ENCODE measurements at places on chromosomes 16 and 17.
A peak's percentile ranks its signal among the peaks of the same experiment; 100 is the strongest.

DNA sequence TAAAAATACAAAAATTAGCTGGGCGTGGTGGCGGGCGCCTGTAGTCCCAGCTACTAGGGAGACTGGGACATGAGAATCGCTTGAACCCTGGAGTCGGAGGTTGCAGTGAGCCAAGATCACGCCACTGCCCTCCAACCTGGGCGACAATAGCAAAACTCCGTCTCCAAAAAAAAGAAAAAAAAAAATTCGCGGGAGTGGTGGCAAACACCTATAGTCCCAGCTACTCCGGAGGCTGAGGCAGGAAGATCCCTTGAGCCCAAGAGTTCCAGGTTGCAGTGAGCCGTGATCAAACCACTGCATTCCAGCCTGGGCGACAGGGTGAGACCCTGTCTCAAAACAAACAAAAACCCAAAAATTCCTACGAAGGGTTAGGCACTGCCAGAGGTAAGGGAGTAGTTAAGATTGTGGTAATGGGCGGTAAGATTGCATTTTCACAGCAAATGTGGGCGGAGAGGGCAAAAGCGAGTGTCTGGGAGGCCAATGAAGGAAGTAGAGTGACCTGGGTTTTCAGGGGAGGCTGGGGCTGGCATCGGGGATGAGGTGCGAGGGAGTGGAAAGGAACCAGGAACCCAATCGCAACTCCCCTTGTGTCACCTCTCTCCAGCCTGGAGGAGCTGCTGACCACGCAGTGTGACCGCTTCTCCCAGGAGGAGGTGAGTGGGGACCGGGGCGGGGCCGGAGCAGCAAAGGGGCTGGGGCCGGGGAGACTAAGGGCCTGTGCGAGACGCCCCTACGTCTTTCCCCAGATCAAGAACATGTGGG, 2.6 kb downstream of the MYL11 start:
- peak; percentile 75 for DNase-seq

- DNase-seq = no peak
These were observed 43.7 kb downstream of the SEC14L1 start for GRCh38 chr17:77184474-77184873.

GRCh38 chr16:16145286-16145685, 78.0 kb downstream of the ABCC6 start:
- DNase-seq = no peak

DNA sequence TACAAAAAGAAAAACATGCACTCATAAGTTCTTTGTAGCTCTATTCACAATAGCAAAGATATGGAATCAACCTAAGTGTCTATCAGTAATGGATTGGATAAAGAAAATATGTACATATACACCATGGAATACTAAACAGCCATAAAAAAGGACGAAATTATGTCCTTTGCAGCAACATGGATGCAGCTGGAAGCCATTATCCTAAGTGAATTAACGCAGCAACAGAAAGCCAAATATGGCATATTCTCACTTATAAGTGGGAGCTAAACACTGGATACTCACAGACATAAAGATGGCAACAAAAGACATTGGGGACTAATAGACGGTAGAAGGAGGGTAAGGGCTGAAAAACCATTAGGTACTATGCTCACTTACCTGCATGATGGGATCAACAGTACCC, 5.8 kb downstream of the CMC2 start:
- no peak for DNase-seq

GRCh38 chr16:84308120-84308519, 13.4 kb downstream of the WFDC1 start:
- no peak for DNase-seq

- DNase-seq = no peak
These were observed 129.7 kb downstream of the LAT start for GRCh38 chr16:29114574-29114973.

GRCh38 chr17:39001703-39002637, 34.8 kb upstream of the FBXO47 start:
- DNase-seq = no peak

DNA sequence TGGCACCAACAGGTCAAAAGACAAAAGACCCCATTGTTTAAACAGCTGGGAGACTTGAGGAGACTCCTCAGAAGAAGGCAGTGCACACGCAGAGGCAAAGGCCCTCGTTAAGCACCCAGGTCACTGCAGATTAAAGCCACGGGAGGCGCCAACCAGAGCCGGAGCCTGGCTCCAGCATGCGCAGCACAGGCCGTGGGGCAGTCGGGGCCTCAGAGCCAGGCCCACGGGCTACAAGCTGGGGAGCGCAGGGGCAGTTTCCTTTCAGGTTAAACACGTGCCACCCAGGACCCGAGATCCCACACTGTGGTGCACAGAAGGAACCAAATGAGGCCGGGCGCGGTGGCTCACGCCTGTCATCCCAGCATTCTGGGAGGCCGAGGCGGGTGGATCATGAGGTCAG, 9.2 kb downstream of the PIEZO1 start:
- no peak for DNase-seq

GRCh38 chr17:4477255-4477791, 21.4 kb upstream of the SPNS2 start:
- DNase-seq = no peak

GRCh38 chr17:78075011-78075410, 53.5 kb downstream of the TMC6 start:
- DNase-seq = no peak

GRCh38 chr16:67650023-67650422, 5.1 kb downstream of the CARMIL2 start:
- no peak for DNase-seq

GRCh38 chr16:16014329-16015224, 65.2 kb downstream of the ABCC1 start:
- DNase-seq = no peak

GRCh38 chr16:4525069-4525468, 13.5 kb downstream of the CDIP1 start:
- DNase-seq = no peak

GRCh38 chr17:77619326-77619725, 339.2 kb upstream of the TNRC6C start:
- no peak for DNase-seq

DNA sequence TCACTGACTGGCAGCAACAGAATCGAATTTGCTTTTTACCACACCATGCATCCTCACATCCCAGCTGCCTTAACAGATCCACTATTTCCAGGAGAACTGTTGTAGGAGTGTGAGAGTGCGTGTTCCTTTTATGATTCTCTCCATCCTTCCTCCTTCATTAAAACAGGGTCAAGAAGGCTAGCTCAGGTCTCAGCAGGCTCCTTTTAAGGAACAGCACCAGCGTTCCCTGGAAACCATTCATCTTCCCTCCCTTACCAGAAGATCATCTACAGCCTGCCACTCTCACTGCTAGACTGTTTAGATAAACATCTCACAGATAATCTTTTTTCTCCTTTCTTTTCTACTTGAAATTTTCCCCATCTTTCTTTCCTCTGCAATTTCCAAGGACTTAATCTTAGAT, 1531.9 kb upstream of the CDH8 start:
- no peak for DNase-seq

DNA sequence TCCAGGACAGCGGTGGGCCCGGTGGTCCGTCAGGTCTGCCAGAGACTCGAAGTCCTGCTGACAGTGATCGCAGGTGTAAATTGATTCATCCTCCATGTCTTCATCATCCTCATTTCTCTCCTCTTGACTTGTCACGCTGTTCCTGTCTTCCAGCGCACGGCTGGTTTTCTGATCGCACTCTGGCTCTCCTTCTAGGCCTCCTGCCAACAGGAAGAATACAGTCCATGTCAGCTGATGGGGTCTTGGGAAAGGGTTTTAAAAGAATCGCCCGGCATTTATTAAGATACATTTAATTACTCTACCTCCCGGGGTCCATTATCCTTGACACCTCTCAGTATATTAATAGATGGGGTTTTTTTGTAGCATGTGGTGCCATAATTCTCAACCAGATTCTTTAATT, 125.1 kb downstream of the ZNF423 start:
- no peak for DNase-seq

- DNase-seq = no peak
These were observed 9.2 kb upstream of the PRKCB start for GRCh38 chr16:23826528-23827045.

DNA sequence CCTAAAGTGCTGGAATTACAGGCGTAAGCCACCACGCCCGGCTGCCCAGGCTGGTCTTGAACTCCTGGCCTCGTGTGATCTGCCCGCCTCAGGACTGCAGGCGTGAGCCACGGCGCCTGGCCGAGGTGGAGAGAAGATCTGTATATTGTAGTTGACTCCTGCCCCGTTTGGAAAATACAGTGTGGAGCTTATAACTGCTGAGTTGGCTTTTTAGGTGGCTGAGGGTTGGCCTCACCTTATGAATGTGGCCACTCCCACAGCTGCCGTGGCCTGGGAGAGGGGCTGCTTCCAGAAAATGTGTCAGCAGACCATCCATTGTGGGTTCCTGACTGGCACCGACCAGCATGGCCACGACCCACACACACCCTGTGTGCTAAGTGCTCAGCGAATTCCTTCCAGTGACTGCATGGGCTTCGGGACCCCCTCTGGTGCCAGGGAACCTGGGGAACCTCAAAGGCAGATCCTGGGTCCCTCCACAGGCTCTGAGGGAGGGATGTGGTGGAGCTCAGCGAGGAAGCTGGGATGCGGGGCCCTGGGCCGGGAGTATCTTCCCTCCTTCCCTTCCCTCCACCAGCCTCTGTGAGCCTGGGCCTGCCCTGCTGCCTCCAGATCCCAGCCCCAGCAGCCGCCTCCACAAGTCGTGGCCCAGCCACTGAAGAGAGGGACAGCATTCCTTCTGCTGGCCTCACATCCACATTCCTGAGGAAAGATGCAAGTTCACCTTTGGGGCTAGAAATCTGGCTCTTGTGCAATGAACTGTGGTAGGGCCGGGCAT, 10.9 kb upstream of the RAB11FIP3 start:
- DNase-seq = no peak

- DNase-seq = no peak
These were observed 45.5 kb downstream of the MRC2 start for GRCh38 chr17:62672957-62673356.

DNA sequence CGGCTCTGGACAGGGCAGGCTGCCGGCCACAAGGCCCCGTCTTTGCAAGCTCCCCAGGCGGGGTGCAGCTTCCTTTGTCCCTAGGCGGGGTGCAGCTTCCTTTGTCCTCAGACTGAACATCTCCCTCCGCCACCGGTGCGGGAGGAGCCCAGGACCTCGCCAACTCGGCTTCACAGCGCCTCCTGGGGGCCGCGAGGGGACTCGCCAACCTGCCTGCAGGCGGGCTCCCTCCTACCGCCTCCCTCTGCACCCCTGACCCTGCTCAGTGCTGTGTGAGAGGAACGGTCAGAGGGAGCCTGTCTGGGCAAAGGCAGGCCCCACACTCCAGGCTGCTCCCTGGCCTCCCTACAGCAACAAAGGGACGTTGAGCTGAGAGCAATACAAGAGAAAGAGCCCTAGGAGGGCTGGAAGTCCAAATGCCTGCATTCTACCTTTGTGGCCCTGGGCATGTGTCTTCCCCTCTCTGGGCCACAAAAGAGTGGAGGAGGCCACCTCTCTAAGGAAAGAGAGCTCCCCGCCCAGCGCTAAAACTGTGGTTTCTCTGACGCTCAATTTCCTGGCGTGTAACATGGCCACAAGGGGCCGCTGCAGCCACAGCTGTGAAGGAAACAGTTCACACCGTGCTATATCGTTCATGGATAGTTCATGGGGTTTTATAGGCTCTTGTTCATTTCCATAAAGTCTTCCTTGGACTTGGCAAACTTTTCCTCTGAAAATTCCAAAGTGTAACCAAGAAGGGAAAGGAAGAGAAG, 20.9 kb upstream of the KRT19 start:
- DNase-seq = peak; percentile 8

GRCh38 chr17:19502517-19502916, 31.1 kb upstream of the SLC47A1 start:
- no peak for DNase-seq

- DNase-seq = no peak
These were observed 8.3 kb downstream of the TAT start for GRCh38 chr16:71568551-71568950.

- no peak for DNase-seq
These were observed 13.5 kb downstream of the TMC6 start for GRCh38 chr17:78114831-78115723.

- no peak for DNase-seq
These were observed 40.7 kb downstream of the DUSP14 start for GRCh38 chr17:37530420-37530819.

- DNase-seq = peak; percentile 36
These were observed 1.1 kb downstream of the EZH1 start for GRCh38 chr17:42743595-42744282.

DNA sequence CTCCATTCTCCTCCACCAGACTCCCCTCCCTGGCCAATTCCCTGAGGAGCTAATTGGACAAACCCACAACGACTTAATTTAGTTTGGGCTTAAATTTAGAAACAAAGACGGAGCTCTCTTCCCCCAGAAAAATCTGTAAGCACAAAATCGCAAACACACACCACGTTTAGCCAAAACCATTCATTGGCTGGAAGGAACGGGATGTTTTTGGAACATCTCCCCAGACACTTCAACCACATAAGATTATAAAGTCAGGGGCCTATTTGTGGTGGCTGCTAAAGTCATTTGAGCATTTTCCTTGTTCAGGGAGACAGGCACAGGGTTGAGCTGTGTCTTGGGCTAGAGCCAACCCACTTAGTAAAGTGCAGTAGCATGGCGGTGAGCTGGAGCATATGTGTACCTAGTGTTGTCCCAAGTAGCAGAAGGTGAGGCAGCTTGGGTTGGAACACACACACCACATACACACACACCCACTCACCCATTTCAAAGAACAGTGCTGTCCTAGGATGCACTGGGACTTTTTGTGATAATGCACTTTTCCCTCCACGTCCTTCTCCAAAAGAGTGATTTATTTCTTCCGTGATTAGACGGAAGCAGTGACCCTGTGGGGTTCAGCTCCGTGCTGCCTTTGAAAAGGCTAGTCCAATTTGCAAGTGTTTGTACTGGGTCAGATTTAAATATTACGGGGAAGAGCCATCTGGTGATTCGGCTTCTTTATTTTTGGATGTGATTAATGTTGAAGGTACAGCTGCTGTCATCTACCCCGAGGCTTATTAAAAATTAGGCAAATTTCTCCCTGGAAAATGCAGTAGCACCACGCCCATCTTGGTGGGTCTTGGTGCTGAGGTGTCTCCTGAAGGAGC, 32.2 kb downstream of the ELAC2 start:
- no peak for DNase-seq

GRCh38 chr17:75105126-75106080, 4.4 kb upstream of the ARMC7 start:
- peak; percentile 70 for DNase-seq

GRCh38 chr17:29577385-29578211, 9.1 kb downstream of the TP53I13 start:
- DNase-seq = no peak

- peak; percentile 41 for DNase-seq
These were observed 5.9 kb downstream of the DPEP2 start for GRCh38 chr16:67993207-67994039.

DNA sequence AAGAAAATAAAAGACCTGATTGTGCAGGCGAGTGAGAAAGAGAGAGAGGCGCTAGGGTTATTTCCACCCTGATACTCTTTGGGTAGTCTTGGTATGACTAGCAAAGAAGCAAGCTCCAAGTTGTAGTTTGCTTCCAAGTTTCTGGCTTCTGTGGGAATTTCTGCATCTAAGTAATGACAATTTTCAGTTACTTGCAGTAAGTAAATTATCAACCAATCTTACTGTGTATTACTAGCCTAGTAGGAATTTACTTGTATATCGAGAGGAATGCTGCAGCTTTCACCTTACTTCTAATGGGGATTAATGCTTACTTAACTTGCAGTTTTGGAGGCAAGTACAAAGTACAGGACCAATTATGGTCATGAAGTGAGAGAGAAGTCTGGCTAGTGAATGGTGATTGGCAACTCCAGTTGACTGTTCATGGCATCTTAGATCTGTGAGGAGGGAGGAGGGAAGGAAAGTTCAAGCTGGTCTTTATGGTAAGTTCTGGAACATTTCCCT, 31.9 kb downstream of the TENT4B start:
- DNase-seq = no peak

- DNase-seq = peak; percentile 3
These were observed 3.3 kb upstream of the CDK5R1 start for GRCh38 chr17:32483451-32484019.
